ENCODE measurements at places on chromosomes 4 and X. TPM values are rescaled to one million over a fixed set of nuclear protein-coding genes. Genes with fewer than 3 reads are reported as not detected.
A peak's percentile ranks its signal among the peaks of the same experiment; 100 is the strongest.

- peaks cover 12% of the 10 kb centered on the region for H3K4me1 ChIP-seq
- H3K4me3 ChIP-seq, result peak overlapping the region; percentile 80
- H3K36me3 ChIP-seq, result no peaks in the 10 kb centered on the region
- no peak for DNase-seq
- peaks cover 28% of the 10 kb centered on the region for H3K27me3 ChIP-seq
Observed at GRCh38 chr4:48017108-48017571, 568 bp downstream of the NIPAL1 start.

DNA sequence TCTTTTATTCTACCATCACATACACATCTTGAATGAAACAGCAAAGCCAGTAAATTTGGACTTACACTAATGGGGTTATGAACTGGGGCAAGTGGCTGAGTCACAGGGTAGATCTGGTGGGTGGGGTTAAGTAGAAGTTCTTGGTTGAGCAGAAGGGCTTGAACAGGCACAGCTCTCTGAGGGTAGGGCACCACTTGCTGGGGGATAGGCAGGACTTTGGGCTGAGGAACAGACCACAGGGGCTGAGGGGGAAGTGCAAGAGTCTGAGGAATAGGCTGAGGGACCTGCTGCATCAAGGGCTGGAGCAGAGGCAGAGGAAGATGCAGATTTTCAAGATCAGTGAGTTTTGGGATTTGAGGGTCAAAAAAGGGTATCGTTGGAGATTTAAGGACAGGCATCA, 8.3 kb downstream of the CSN2 start:
- H3K4me1 ChIP-seq, result no peaks in the 10 kb centered on the region
- no peaks in the 10 kb centered on the region for H3K36me3 ChIP-seq
- no peak overlapping the region for H3K4me3 ChIP-seq
- no peak for DNase-seq
- H3K27ac ChIP-seq, result no peak overlapping the region

DNA sequence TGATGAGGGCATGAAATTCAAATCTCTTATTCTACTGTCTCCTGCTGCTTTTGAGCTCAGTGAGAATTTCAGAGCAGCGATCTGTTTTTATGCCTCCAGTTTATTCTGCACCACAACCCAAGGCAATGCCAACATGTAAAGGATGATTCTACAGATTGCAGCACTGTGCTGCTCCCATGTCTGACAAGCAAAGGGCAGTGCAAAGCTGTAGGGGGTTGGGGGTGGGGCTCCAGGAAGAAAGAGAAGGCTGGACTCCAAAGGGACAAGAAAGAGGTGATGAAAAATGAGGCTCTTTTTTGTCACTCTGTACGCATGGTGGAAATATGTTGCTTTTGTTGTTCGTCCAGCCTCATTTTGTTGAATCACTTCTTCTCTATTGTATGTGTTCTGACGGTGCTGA, 254.6 kb downstream of the STIM2 start:
- no peaks in the 10 kb centered on the region for H3K4me1 ChIP-seq
- no peak overlapping the region for H3K27ac ChIP-seq
- no peak overlapping the region for H3K4me3 ChIP-seq
- no peaks in the 10 kb centered on the region for H3K36me3 ChIP-seq

GRCh38 chr4:177235026-177235425, 74.6 kb upstream of the NEIL3 start:
- H3K4me3 ChIP-seq, result no peak overlapping the region
- H3K27ac ChIP-seq, result no peak overlapping the region
- H3K36me3 ChIP-seq, result no peaks in the 10 kb centered on the region
- H3K27me3 ChIP-seq, result no peaks in the 10 kb centered on the region

- peaks cover 54% of the 10 kb centered on the region for H3K36me3 ChIP-seq
- peak overlapping the region; percentile 10 for H3K27ac ChIP-seq
- peak overlapping the region; percentile 85 for H3K4me3 ChIP-seq
- DNase-seq, result no peak
- H3K4me1 ChIP-seq, result peaks cover 44% of the 10 kb centered on the region
Observed at GRCh38 chr4:80197601-80198440, 518 bp downstream of the PRDM8 start.

DNA sequence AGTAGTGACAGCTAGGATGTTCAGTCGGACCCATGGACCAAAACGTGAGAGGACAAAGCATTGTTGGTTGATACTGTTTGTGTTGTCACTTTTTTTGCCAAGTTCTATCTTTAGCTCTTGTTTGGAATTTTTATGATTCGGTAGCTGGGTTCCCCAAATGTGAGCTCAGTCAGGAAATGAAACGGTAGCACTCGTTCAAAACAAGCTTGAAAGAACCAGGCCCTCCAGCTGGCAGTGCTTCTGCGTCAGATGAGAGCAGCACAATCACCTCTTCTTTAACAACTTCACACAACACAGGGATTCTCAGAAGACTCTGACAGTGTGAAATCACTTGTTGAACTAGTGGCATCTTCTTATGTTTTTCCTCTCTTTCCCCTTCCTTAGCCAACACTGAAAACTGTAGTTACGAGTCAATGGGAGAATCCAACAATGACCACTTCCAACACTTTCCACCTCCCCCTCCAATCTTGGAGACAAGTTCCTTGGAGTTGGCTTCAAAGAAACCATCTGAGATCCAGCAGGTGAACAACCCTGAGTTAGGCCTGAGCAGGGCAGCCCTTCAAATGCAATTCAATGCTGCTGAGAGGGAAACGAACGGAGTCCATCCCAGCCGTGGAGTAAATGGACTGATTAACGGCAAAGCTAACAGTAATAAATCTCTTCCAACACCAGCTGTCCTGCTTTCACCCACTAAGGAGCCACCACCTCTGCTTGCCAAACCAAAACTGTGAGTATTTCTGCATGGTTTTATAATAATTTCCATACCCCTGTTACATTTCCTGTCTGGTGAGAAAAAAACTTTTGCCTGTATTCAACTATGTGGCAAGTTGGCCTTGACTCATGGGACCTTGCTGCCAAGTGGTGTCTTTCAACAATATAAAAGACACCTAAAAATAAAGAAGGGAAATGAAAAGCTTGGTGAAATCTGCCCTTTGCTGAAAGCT, 214.6 kb downstream of the PALLD start:
- peak overlapping the region; percentile 21 for H3K27ac ChIP-seq
- peaks cover 13% of the 10 kb centered on the region for H3K4me1 ChIP-seq
- H3K27me3 ChIP-seq, result peaks cover 4% of the 10 kb centered on the region

The SHROOM2 gene
- total RNA-seq, result not detected
